IPS-NIHi11 (cell line): ENCODE measurements at places on chromosomes 16 and 17.

DNA sequence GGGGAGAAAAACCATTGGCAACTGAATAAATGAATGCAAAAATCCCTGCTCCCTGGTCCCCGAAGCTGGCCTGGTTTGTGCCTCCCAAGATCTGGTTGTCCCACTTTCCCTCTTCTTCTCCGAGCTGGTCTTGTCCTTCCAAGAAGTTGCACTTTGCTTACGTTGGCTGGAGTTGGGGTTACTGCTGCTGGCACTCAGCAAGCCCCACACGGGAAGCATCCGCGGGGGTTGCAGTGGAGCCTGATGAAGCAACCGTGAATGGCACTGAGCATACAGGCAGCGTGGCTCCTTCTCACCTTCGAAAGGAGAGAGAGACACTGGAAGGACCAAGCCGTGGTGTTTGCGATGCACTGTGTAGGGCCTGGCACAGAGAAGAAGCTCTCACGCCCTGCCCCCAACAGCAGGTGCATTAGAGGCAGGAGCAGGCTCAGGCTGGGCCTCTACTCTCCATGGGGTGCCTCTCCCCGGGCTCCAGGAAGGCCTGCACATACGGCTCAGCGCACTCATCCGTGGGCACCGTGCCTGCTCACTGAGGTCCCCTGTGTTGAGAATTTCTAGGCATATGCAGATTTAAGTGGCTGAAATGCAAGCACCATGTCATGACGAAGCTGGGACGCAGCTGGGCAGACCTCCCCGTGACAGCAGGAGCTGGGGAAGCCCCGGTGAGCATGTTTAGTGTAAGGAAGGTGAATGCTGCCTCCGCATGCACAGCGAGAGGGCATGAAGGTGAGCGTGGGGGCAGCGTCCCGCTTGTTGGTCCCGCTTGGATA is 12.1 kb downstream of the CA5A start:
- peak; percentile 49 for DNase-seq

- DNase-seq, result no peak
These were observed 98.0 kb upstream of the DYNLRB2 start for GRCh38 chr16:80442779-80443178.

GRCh38 chr16:68749432-68749831 is 12.3 kb downstream of the CDH1 start:
- DNase-seq, result no peak

DNA sequence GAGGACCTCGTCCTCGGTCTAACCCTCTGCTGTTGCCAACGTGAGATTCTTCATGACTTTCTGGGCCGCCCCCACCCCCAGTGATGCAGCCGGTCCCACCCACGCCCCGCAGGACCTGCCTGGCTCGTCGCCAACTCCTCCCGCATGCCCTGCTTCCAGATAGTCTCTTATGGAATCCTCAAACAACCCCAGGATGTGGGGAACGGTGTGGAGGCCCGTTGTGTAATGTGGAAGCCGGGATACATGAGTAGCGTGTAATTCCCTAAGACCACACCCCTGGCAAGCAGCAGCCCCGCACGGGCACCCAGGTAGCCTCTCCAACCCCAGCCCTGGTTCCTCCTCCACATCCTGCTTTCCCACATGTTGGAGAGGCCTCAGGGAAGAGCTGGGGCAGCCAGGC is 275.9 kb downstream of the C16orf95 start:
- DNase-seq, result no peak

- DNase-seq, result peak; percentile 58
These were observed 137.2 kb downstream of the CYLD start for GRCh38 chr16:50878966-50879615.

- DNase-seq, result peak; percentile 57
These were observed 481 bp downstream of the CNTROB start for GRCh38 chr17:7932483-7932891.

GRCh38 chr17:46194393-46195216 is 1.4 kb upstream of the KANSL1 start:
- DNase-seq, result peak; percentile 33

DNA sequence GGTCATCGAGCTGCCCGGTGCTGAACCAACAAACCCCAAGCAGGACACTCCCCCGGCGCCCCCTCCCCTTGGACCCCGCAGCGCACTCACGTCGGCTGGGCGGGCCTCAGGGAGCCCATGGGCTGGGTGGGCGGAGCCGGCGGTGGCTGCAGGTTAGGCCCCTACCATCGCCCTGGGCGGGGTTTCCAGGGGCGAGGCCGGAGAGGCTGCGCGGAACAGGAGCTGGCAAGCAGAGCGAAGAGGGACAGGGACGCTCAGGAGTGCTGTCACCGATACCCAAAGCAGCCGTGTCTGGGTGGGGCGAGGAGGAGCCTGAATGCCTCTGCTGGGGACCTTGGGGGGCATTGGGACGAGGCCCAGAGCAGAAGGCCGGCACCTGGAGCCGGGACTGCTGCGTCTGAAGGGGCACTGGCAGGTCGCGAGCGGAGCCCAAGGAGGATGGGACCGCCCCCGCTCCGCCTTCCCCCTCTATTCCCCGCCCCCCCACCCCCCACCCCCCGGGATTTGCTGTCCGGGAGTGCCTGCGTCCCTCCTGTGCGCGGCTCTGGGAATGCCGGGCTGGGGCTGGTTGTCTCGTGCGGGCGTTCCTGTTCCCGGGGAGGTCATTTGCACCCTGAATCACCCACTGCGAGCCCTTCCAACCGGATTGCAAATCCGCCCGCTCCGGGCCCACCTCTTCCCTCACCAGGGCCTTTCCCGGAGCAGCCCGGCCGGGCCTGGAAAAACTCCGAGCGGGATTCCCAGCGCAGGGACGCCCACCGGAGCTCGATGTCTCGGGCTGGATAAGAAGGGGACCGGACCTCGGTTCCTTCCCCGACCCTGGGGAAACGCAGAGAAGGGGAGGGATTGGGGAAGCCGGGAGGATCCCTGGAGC is 902 bp downstream of the ARHGAP27 start:
- peak; percentile 94 for DNase-seq

GRCh38 chr17:77636835-77637817 is 321.4 kb upstream of the TNRC6C start:
- no peak for DNase-seq

GRCh38 chr16:68460067-68460466 is 11.8 kb upstream of the SMPD3 start:
- DNase-seq, result no peak

DNA sequence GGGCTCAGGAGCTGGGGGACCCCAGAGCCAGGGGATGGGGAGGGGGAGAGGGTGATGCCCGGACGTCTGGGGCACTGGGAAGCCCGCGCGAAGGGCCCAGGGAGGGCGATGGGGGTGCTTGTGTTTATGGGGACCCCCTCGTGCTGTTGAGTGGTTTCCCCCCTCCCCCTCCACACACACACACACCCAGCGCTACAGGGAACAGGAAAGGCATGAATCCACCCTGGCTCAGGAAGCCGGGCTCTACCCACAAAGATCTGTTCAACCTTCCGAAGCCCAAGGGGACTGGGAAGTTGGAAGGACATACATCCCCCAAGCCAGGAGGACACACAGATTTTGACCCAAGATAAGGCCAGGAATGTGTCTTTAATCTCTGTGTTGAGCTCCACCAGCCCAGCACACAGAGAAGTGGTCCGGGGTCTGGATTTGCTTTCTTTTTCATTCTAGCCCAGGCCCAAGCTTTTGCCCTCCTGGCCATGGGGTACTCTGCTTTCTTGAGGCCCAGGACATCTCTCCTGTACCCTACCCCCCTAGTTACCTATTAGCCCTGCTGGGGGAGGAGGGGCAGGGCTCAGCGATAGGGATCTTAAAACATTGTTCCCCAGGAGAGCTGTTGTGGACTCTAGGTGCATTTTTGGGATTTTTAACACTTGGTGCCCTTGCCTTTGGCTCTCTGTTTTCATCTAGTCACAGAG is 1.2 kb downstream of the UBALD2 start:
- no peak for DNase-seq

DNA sequence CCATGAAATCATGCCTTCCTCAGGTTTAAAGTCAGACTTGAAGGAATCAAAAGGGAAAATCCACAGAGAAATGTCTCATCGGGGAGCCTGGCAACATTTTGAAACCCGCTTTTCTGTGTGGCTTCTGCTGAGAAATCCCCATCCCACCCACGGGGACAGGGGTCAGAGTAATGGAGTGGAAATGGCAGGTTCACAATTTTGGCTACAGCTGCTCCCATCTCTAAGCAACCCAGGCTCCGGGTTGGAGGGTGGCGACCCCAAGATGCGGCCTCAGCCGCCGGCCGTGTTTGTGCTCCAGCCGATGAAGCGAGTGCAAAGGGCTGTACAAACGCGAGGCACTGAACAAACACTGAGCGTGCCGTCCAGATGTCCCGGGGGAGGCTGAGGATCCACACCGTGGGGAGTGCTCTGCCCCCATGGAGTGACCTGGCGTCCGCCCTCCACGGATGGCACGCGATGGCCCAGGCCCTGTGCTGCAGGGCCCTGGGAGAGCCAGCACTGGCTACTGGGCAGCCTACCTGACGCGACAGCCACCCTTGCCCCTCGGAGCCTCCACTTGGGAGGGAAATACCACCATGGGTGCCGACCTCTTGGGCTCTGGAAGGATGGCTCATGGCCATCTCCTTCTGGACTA is 22.2 kb downstream of the SLC43A2 start:
- DNase-seq, result no peak

DNA sequence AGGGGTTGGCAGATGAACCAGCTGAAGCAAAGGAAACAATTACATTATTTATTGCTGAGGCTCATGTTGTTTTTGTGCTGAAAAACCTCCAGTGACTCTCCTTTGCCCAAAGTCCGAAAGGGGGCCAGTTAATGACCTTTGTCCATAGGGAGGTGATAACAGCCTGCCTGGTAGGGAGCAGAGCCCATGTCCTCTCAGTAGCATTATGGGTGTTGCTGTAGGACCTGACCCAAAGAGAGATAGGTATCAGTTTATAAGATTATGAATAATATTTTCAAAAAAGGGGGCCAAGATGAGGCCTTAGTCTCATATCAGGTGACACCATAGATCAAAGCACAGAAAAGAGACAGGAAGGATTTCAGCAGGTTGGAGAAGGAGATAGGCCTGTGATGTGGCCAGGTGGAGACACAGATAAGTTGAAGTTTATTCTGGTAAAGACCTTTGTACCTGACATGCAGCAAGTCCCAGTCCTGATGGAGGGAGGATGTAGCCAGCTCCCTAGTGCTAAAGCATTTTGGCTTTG is 55.1 kb downstream of the CENPV start:
- no peak for DNase-seq

DNA sequence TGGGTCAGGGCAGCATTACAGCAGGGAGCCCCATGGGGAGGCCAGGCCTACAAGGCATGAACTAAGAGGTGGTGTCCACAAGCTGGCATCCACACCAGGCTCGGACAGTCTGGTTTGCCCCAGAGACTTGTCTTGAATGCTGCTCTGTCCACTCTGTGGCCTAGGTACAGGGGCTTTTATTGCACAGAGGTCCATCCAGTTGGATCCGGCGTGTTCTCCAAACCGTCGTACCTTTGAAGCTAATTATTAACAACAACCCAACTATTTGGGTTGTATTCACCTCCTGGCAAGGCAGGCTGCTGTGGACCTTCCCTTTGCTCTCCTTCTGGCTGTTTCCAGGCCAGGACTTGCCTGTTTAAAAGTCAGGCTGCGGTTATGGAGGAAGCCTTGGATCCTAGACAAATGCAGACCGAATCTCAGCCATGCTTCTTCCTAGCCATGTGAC is 123.4 kb downstream of the CLEC16A start:
- no peak for DNase-seq

GRCh38 chr16:73951481-73951880 is 345.1 kb upstream of the PSMD7 start:
- DNase-seq, result no peak

DNA sequence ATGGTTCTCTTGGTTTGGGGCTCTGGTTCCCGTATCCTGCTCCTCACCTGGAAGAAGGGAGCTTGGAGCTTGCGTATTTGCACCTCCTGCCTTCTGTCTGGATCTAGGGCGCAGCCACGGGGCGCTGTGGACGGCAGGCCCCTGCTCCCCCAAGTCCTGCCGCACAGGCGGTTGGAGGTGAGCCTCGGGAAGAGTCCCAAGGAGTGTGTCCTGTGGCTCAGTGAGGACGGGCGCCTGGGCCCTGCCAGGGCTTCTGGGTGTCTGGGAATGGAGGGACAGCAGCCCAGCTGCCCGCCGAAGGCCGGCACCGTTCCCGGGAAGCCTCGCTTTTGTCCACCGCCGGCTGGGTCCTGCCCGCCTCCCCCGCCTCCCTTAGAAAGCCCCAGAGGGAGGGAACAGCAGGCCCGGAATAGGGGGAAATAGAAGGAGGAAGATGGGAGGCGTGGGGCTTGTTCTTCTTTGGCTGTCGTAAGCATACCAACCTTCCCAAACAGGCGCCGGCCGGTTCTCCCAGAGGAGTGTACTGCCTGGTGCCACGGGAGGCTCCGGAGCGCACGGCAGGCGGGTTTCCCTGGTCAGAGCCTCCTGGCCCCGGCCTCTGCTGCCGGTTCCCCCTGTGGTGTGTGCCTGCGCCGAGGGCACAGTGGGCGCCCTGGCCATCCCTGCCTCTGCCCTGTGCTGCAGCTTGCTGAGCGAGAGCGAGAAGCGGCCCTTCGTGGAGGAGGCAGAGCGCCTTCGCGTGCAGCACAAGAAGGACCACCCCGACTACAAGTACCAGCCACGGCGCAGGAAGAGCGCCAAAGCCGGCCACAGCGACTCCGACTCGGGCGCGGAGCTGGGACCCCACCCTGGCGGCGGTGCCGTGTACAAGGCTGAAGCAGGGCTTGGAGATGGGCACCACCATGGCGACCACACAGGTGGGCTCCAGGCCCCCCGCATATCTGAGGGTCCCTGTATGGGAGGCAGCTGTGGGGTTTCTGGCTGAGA is 1.8 kb downstream of the SOX8 start:
- DNase-seq, result no peak

DNA sequence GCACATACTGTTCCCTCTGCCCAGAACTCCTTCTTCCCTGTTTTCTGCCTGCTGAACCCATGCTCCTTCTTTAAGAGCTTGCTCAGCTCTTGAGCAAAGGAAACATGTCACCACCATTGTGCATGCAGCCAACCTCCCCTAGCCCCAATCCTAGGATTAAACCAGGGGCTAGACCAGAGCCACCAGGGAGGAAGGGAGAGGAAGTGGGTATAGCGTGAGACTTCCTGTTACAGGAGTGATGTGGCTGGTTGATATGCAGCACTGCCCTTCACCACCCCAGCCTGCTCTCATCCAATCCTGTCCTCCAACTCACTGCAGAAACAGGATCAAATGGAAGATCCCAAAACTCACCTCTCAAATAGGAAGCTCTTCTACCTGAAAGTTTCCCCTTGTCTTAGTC is 67.1 kb upstream of the CDH5 start:
- DNase-seq, result no peak

GRCh38 chr17:78231991-78232858 is 794 bp downstream of the TMEM235 start:
- DNase-seq, result peak; percentile 81

GRCh38 chr16:30715750-30716445 is 16.9 kb downstream of the SRCAP start:
- DNase-seq, result no peak

DNA sequence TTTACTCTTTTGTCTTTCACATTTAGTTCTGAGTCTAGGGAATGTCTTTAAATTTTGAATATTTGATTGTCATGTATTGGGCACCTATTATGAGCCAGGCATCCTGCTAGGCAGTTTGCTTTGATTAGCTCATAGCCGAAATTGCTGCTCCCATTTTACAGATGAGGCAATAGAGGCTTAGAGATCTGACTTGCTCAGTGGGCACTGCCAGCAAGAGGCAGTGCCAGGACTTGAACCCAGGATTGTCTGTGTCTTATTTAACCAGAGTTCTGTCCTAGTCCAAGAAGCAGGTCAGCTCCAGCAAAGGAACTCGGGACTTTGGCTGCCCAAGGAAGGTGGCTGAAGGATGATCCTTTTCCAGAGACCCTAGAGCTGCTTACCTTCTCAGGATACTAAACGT is 24.5 kb downstream of the BEAN1 start:
- no peak for DNase-seq

- peak; percentile 50 for DNase-seq
These were observed 10.1 kb downstream of the DYNC1LI2 start for GRCh38 chr16:66741169-66741900.

- DNase-seq, result no peak
These were observed 61.8 kb downstream of the SMG6 start for GRCh38 chr17:2241823-2242222.
